ENCODE measurements at places on chromosomes 5 and 9. TPM values are rescaled to one million over a fixed set of nuclear protein-coding genes. Genes with fewer than 3 reads are reported as not detected.

SUSD3 gene
- 0.74 TPM for polyA plus RNA-seq

CATSPER3 gene
- 1.0 TPM for polyA plus RNA-seq

RASGEF1C gene
- polyA plus RNA-seq: 0.25 TPM

LIFR gene
- 27.2 TPM for polyA plus RNA-seq

- DNase-seq: peak; percentile 80
These were observed 915 bp downstream of the ZFAND5 start for GRCh38 chr9:72363908-72364678.

DNA sequence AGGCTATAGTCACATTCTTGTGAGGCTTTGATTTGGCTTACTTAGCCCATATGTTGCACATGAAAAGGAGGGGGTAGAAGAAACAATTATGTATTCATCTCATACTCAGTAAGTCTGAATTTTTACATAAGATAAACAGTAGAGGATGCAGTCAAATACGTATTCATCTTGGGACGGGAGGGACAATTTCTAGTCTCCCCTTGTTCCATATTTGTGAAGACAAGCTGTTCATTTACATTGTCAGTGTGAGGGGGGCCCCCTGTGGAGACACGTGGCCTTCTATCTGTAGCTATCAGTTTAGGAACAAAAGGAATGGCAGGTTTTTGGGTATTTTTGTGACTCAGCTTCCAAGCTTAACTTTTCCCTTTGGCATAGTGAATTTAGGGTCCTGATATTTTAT lies 49.2 kb upstream of the PPP1R2B start:
- no peak for DNase-seq

DNA sequence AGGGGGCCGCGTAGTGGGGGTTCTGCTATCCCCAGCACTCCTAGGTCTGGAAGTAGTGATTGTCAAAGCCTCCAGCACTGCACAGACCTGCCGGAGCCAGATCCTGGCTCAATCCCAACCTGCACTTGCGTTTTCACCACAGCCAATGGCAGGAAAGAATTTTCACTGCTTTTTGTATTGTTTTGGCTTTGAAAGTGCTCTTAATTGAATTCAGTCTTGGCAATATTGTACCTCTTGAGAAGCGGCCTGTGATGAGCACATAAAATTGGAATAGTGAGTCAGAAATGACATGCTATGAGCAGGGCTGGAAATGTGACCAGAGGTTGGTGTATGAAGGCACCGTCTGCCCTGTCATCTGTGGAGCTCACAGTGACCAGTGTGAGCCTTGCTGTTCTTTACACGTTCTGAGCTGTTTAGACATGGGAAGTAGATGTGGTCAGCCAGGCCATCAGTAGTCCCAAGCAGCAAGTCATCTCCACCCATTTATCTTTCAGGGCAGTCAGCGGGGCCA lies 41.5 kb downstream of the SECISBP2 start:
- DNase-seq: no peak

GRCh38 chr5:10736354-10736753 lies 24.7 kb downstream of the DAP start:
- no peak for DNase-seq

GRCh38 chr5:136738829-136739228 lies 373.5 kb upstream of the TRPC7 start:
- no peak for DNase-seq

All from heart right ventricle (tissue), 16 donors.